SIG-M5 (cell line): ENCODE measurements at places on chromosomes 11 and 22.

GRCh38 chr11:44808053-44808753, 81.4 kb downstream of the TSPAN18 start:
- no peak for DNase-seq

DNA sequence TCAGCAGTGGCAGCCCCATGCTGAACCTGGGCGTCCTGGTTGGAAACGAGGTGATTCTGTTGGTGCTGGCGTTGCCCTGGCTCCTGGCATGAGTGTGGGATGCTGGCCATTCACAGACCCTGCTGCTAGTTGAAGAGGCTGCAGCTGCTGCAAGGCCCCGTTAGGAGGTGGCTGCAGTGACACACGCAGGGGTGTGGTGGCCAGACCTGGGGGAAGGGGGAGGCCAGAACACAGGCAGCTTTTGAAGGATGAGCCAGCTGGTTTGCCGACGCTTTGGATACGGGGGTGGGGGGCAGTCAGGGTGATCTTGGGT, 77.2 kb downstream of the MORC2 start:
- no peak for DNase-seq

- no peak for DNase-seq
Measured at GRCh38 chr11:64880240-64881001, 2.0 kb upstream of the EHD1 start.

DNA sequence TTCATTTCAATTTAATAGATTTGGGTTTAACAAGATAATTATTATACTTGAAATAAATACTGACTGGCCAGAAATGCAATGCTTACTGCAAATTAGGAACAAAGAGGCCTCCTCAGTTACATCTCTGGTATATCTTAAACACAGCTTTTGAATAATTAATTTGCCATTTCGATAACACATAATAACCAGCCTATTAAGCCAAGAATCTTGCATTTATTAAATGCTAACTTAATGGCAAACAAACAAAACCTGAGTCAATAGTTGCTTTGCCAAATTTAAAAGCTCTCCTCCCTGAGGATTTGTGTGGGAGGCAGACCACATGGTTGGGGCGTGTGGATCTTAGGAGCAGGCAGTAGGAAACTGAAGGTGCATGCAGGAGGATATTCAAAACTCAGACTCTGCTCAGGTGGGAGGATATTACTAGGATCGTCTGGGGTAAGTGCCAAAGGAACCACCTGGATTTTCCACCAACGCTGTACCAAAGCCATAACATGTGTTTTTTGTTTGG, 17.9 kb upstream of the FJX1 start:
- DNase-seq: no peak

DNA sequence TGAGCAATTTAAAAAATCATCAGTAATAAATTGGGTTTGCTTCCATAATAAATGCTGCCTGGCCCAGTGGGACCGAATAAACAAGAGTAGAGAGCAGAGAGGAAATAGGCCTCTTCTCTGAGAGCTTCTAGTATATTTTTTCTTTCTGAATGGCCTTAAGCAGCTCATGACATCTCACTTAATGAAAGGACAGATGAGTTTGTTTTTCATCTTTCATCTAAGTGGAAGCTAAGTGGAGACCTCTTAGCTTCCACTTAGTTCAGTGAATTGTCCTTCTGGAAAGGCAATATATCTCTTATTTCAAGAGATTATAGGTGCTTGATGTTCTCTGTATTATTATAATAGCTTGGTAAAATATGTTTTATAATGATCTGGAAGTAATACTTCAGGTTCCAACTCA, 245.9 kb upstream of the ANO3 start:
- no peak for DNase-seq

DNA sequence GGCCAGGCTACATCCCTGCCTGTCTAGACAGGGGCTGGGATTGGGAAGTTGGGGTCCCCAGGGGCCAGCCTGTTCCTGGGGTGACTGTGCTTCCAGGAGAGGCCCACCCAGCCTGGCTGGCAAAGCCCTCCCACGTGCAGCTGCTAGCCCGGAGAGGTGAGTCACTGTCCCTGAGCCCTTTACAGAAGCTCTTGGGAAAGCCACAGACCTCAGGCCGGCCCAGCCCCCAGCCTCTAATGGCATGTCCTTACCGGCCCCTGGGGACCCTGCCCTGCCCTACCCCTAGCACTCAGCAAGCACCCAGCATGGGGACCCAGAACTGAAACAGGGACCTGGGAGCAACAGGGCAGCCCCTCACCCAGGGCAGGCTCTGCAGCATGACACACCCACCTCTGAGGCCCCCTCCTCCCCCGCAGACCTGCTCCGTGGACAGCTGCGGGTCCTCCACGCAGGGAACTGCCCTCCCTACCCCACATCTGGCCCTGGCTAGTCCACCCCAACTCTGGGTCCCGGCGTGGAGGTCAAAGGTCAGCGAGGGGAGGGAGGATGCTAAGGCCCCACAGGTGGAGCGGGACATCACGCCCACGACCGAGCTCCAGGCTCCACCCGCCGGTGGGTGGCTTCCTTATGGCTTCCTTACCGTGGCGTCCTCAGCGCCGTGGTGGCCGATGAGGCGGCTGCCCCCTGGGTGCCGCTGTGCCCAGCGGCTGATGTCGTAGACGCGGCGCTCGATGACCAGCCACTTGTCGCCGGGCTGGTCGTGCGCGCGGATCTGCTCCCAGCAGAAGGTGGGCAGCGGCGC, 615 bp downstream of the FADS3 start:
- no peak for DNase-seq

GRCh38 chr11:124674571-124674970, 867 bp downstream of the SPA17 start:
- no peak for DNase-seq

DNA sequence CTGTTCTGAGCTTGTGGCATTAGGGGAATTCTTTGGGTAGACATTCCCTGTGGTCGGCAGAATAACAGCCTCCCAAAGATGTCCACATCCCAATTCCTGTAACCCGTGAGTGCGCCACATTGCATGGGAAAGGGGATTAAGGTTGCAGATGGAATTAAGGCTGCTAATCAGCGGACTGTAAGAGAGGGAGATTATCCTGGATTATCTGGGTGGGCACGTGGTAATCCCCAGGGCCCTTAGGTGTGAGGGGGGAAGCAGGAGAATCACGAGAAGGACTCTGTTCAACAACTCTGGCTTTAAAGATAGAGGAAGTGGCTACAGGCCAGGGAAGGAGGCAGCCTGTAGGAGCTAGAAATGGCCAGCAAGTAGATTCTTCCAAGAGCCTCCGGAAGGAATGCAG, 16.0 kb downstream of the CACNG2 start:
- no peak for DNase-seq

DNA sequence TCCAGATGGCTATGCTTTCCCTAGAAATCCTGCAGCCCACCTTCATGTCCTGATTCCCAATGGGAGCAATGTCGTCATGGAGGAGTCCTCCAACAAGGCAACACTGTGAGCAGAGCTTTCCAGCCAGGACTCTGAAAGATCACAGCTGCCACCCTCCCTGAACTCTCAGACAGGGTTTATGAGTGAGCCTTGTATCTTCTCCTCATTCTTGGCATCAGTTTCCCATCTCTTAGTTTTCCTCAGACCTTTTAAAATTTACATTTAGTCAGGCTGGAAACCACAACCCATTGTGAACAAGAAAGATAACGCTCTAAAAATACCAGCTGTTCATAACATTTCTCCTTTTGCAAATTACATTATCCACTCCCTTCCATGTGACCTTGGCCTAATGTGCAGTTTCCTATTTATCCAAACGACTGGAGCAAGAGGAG, 15.6 kb upstream of the LYVE1 start:
- DNase-seq: no peak

DNA sequence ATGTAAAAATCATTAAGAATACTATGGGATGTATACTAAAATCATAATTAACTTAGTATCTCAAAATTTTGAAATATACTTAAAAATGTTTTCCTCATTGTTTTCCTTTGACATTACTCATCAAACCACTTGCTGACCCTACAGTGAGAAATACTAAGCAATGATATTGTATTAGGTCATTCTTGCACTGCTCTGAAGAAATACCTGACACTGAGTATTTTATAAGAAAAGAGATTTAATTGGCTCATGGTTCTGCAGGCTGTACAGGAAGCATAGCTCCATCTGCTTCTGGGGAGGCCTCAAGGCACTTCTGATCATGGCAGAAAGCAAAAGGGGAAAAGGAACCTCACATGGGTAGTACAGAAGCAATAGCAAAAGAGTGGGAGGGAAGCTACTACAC, 950.9 kb upstream of the CHORDC1 start:
- no peak for DNase-seq

- DNase-seq: no peak
Measured at GRCh38 chr11:86869966-86870570, 69.7 kb downstream of the PRSS23 start.
